ENCODE measurements at places on chromosomes 1 and 21.

DNA sequence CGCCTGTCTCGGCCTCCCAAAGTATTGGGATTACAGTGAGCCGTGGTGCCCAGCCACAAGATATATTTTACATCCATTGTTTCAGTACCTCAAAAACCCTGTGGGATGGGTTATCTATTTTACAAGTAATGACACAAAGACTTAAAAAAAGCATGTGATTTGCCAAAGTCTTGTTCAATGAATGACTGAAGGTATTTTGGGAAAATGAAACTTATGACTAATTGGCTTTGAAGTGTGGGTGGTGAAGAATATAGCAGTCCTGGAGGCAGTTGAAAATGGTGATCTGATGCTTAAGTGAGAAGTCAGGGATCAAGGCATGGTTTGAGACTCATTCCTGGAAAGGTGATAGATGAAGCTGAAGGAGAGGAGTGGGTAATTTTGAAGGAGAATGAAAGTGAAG is 3.0 kb downstream of the SWT1 start:
- no peak for DNase-seq

- peak; percentile 47 for DNase-seq
Measured at GRCh38 chr1:148166558-148167492, 14.7 kb upstream of the NBPF11 start.

GRCh38 chr21:22280851-22281250 is 1282.6 kb downstream of the NCAM2 start:
- DNase-seq: no peak

DNA sequence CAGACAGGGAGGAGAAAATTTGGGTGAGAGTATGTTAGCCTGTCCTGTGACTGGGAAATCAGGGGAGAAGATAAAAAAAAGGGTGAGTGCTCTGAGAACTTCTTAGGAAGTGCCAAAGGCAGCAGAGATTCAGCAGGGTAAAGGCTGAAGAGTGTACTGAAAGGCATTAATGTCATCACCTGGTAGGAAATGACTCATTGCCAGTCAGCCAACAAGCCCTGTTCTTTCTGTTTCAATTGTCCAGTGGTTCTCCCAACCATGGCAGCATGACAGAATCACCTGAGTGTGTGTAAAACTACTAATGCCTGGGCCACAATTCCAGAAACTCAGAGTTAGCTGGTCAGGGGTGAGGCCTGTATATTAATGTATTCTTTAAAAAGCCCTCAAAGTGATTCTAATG is 83.5 kb downstream of the INTS7 start:
- peak; percentile 85 for DNase-seq

- DNase-seq: peak; percentile 38
Measured at GRCh38 chr1:209587789-209588188, 4.3 kb downstream of the CAMK1G start.

DNA sequence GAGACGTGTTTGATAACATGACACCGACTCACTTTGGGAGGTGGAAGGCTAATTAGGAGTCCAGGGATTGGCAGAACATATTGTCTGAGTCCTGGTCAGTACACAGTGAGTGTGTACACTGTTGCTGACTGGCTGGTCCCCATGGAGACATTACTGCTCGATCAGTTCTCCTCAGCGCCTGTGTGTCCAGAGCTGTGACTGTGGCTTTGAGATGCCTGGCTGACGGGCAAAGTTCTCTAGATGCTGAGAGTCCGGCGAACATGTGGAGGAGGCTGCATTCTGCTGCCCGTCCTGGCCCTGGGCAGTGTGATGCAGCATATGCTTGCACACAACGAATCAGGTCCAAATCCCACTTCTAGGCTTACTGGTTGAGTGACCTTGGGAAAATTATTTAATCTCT is 280.1 kb upstream of the ST6GALNAC5 start:
- DNase-seq: no peak

DNA sequence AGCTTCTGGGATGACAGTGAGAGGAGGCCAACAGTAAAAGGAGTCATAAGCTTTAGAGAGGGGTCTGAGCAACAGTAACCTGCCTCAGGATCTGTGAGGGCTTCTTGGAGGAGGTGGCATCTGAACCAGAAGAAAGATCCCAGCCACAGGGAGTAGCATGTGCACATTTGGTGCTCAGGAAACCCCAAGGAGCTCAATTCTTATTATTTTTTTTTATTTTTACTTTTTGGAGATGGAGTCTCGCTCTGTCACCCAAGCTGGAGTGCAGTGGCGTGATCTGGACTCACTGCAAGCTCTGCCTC is 4.7 kb downstream of the THEMIS2 start:
- no peak for DNase-seq

DNA sequence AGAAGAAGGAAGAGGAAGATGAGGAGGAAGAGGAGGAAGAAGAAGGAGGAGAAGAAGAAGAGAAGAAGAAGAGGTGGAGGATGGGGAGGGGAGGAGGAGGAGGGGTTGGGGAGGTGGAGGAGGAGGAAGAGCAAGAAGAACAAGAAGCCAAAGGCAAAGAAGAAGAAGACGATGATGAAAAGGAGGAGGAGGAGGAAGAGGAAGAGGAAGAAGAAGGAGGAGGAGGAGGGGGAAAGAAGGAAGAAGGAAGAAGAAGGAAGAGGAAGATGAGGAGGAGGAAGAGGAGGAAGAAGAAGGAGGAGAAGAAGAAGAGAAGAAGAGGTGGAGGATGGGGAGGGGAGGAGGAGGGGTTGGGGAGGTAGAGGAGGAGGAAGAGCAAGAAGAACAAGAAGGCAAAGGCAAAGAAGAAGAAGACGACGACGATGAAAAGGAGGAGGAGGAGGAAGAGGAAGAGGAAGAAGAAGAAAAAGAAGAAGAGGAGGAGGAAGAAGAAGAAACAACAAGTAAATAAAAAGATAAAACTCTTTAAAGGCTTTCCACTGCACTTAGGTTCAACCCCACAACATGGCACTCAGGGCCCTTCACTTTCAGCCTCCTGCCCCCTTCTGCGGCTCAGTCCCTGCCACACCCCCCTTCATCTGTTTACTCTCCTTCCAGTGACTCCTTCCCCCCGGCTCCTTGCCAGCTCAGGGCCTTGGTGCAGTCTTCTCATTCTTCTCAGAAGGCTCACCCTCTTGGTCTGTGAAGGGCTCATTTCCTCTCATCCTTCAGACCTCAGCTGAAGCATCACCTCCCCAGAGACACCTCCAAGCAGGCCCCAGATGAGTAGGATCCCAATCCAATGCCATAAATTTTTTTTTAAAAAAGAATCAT is 114.0 kb downstream of the KCNN3 start:
- DNase-seq: no peak
